Heart right ventricle (tissue), 16 donors: ENCODE measurements at places on chromosomes 7 and 10. TPM values are rescaled to one million over a fixed set of nuclear protein-coding genes. Genes with fewer than 3 reads are reported as not detected.

The CCDC172 gene
- not detected for polyA plus RNA-seq

The PWWP2B gene
- polyA plus RNA-seq: 11.9 TPM

The RGS10 gene
- 9.0 TPM for polyA plus RNA-seq

The VAX1 gene
- polyA plus RNA-seq: not detected

The ACTR3C gene
- polyA plus RNA-seq: 3.5 TPM

The OR13A1 gene
- 0.04 TPM for polyA plus RNA-seq

The APBB1IP gene
- 1.2 TPM for polyA plus RNA-seq

The PRR15 gene
- 0.29 TPM for polyA plus RNA-seq

The SEM1 gene
- 176 TPM for polyA plus RNA-seq

The ZNF853 gene
- polyA plus RNA-seq: 3.5 TPM
